Body of pancreas (tissue), 4 donors: ENCODE measurements at places on chromosomes 6 and 20.
A peak's percentile ranks its signal among the peaks of the same experiment; 100 is the strongest.

GRCh38 chr6:106181664-106182418 lies 95.7 kb downstream of the PRDM1 start:
- no peak for DNase-seq

DNA sequence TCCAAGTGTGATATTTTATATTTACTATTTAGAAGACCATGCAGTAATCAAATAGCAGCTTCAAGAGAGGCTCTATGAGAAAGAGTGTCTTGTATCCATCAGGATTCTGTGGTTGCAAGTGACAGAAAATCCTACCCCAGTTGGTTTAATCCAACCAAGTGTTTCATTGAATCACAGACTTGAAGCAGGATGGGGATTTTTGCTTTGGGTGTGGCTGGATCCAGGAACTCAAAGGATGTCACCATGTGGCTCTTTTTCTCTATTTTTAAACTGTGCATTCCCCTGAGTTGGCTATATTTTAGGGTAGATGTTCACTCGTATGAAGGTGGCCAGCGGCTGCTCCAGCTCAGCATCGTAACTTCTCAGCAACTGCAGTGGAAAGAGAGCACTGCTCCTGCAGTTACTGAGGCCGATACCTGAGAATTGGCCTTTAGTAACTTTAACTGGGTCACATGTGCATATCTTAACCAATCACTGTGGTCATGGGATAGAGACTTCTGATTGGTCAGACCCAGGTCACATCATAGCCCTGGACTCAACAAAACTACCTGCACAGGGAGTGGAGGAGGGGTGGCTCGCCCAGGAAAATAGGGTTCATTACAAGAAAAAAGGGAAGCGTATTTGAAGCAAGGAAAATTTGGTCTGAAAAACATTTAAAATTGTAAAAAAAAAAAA lies 396.1 kb upstream of the SULF2 start:
- DNase-seq = no peak

GRCh38 chr6:139855671-139856311 lies 481.3 kb upstream of the CITED2 start:
- no peak for DNase-seq

GRCh38 chr6:118553132-118553531 lies 5.0 kb downstream of the PLN start:
- no peak for DNase-seq

- DNase-seq = no peak
Observed at GRCh38 chr6:111606620-111607115, 990 bp upstream of the TRAF3IP2 start.

- DNase-seq = no peak
Observed at GRCh38 chr6:9515633-9516606, 899.0 kb downstream of the TFAP2A start.

DNA sequence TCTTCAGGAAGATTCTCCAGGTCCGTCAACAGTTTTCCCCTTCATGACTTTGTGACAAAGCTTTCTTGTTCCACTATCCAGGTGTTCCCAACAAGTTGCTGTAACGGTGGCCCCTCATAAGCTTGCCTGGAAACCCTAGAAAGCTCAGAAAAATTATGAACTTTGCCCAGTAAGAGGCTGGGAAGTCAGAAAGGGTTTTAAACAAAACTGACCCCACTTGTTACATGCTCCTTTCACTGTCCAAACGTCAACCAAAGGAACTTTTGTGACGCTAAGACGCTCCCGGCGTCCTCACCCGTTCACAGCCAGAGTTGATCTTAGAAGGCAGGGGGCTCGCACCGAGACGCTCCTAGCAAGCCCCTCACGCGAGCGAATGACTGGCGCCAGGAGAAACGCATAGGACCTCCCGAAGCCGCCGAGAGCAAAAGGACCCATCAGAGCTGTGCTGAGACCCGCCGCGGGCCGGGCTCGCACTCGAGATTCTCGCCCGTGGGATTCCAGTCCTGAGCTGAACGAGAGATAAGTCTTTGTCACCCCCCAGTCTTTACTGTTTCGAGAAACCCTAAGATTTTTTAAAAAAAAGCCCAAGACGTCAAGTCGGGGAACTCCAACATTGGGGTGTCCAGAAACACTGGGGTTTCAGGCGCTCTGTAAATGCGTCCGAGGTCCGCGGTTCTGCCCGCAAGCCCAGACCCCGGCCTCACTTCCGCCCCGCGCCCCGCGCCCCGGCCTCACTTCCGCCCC lies 544 bp upstream of the ACAT2 start:
- peak; percentile 25 for DNase-seq

DNA sequence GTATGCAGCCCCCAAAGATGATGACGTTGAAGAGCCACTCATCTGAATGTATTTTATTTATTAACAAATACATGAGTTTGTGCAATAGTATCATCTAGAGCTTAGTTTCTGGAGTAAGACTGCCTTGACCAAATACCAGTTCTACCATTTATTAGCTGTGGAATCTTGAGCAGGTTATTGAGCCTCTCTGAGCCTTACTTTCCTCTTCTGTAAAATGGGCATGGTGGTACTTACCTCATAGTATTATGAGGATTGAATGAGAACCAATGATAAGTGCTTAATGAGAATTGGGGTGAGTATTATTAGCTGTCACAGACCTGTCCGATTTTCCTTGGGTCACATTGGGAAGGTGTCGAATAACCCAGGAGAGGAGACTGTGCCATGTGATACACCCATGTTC lies 164.2 kb upstream of the RNF24 start:
- no peak for DNase-seq
